Left lung (tissue), 14 donors: ENCODE measurements at places on chromosomes 7 and 10. TPM values are rescaled to one million over a fixed set of nuclear protein-coding genes. Genes with fewer than 3 reads are reported as not detected.

The CTTNBP2 gene
- 19.6 TPM for polyA plus RNA-seq

The SPDYE16 gene
- 5.8 TPM for polyA plus RNA-seq

The ADCY1 gene
- polyA plus RNA-seq, result 2.4 TPM

The IQUB gene
- 2.5 TPM for polyA plus RNA-seq

The NRG3 gene
- 1.3 TPM for polyA plus RNA-seq

The TACC2 gene
- 24.1 TPM for polyA plus RNA-seq

The CLRN3 gene
- polyA plus RNA-seq, result not detected

The PPP1R3A gene
- polyA plus RNA-seq, result 1.9 TPM

The FGFR2 gene
- polyA plus RNA-seq, result 350 TPM

The PRPS1L1 gene
- not detected for polyA plus RNA-seq

The ATOH7 gene
- 0.18 TPM for polyA plus RNA-seq

The PLEKHS1 gene
- polyA plus RNA-seq, result 0.13 TPM

The SORBS1 gene
- polyA plus RNA-seq, result 30.4 TPM
